Upper lobe of right lung (tissue), 1 donor: ENCODE measurements at places on chromosomes 5 and 9. TPM values are rescaled to one million over a fixed set of nuclear protein-coding genes. Genes with fewer than 3 reads are reported as not detected.

DNA sequence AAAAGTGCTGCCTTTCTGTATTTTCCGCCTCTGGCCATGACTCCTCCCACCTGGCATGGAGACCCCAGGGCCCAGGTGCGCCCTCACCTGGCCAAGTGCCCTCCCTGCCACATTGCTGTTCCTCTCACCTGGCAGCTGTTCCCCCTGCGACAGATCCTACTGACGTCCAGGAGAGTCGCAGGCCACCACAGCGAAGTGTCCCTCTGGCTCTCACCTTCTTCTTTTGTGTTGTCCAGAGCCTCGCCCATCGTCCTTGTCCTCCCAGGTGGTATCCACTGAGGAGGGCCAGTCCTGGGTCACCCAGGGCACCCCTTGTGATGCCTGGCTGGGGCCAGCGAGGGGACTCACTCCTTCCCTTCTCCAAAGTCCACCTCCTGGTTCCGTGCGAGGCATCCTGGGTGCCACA is 2.6 kb downstream of the NKD2 start:
- peaks cover 36% of the 10 kb centered on the region for H3K27me3 ChIP-seq
- H3K4me3 ChIP-seq: peak overlapping the region; percentile 43
- peak overlapping the region; percentile 63 for H3K27ac ChIP-seq
- DNase-seq: peak; percentile 74
- peaks cover 9% of the 10 kb centered on the region for H3K4me1 ChIP-seq

- no peaks in the 10 kb centered on the region for H3K27me3 ChIP-seq
- peaks cover 8% of the 10 kb centered on the region for H3K4me1 ChIP-seq
- H3K36me3 ChIP-seq: no peaks in the 10 kb centered on the region
- no peak overlapping the region for H3K27ac ChIP-seq
- DNase-seq: no peak
These were observed 23.3 kb upstream of the MEGF9 start for GRCh38 chr9:120737416-120738165.

DNA sequence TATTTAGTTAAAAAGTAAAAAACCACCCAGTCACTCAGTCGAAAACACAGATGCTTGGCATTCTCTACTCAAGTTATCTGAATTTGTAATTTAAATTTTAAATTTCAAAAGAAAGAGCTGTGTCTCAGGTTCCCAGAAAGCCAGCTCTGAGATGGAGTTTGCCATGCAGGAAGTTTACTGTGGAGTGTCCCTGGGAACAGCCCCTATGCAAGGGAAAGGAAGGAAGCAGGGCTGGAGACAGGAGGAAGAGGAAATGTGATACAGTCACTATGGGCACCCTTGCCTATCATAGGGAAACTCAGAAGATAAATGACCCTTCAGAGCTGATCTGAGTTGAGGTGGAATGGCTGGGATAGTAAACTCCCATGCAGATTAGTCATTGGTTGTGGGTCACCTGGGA is 408.8 kb upstream of the ACTBL2 start:
- H3K27ac ChIP-seq: no peak overlapping the region
- no peak for DNase-seq
- H3K4me1 ChIP-seq: peaks cover 5% of the 10 kb centered on the region
- H3K27me3 ChIP-seq: no peaks in the 10 kb centered on the region

GRCh38 chr5:38793099-38793498 is 52.7 kb upstream of the OSMR start:
- no peaks in the 10 kb centered on the region for H3K36me3 ChIP-seq
- H3K27ac ChIP-seq: no peak overlapping the region

DNA sequence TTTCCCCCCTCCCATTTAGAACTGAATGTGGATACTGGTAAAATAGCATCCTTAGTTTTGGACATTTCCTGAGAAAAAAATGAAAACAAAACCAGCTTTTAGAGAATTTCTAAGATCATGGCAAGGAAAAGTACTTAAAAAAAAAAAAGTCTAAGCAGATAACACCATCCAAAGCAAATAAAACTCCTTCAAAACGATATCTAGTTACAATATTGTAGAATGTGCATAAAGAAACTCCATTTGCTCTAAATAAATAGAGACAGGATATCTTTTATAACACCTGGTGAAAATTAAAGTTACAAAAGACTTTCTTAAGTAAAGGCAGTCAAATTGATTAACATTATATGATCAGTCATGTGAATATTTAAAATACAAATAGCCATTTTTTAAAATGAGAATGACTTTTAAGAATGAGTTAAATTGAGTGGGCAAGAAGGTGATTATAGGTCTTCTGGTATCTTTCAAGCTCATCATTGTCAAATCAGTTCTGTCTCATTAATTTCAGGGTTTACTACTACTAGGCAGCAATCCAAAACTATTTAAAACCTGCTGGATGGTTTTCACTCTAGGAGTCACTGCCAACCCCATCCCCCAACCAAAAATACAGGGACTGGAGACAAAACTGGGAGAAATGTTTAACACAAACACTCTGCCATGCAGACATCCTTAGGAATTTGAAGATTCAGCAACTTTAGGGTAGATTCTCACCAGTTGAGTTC is 382.6 kb downstream of the ADGRV1 start:
- DNase-seq: no peak
- no peaks in the 10 kb centered on the region for H3K4me1 ChIP-seq
- H3K36me3 ChIP-seq: no peaks in the 10 kb centered on the region
- H3K4me3 ChIP-seq: no peak overlapping the region

DNA sequence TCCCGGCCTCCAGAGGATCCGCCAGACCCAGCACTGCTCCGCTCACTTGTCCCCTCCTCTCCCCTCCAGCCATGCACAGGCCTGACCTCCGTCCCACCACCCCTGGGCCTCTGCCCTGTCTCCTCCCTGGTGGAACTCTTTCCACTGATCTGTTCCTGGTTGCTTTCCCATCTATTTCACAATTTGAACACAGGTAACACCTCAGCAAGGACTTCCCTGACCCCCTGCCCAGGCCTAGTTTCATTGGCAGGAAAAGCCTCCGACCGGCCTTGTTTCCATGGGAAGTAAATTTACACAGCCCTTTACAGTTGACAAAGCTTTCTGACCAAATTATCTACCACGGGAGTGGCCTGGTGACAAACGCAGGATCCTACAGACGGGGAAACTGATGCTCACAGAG is 14.8 kb downstream of the QSOX2 start:
- no peak overlapping the region for H3K27ac ChIP-seq
- no peak overlapping the region for H3K4me3 ChIP-seq
- no peaks in the 10 kb centered on the region for H3K27me3 ChIP-seq
- H3K36me3 ChIP-seq: no peaks in the 10 kb centered on the region

GRCh38 chr5:115838885-115839518 is 2.4 kb downstream of the ATG12 start:
- peaks cover 35% of the 10 kb centered on the region for H3K36me3 ChIP-seq
- H3K27ac ChIP-seq: no peak overlapping the region
- peaks cover 38% of the 10 kb centered on the region for H3K4me1 ChIP-seq
- DNase-seq: no peak
- peak overlapping the region; percentile 19 for H3K4me3 ChIP-seq

DNA sequence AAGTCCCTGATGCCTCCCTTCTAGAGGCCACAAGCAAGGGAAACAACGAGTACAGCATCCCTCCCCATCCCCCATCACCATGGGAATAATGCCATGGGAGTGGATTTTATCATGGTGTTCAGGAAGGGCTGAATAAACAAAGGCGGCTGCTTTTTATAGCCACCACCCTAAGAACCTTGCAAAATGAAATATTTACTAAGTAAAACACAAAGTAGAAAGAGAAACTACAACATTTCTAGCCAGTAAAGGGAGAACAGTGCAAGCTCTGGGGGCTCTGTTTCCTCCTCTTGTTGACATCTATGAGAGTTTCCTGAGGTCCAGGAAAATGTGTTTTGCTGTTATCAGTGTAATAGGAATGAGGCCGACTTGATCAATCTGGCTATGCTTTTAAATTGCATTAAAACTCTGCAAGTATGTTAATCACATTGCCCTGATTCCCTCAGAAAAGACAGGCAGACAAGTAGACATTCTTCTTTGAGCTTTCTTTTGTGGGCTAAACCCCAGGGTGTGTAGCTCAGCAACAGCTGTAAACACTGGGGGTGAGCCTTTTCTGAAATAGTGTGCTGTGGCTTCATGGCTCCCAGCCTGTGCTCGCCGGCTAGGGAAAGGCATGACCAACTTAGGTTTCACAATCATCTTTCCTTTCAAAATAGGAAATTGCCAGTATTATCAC is 31.1 kb downstream of the SV2C start:
- no peaks in the 10 kb centered on the region for H3K36me3 ChIP-seq
- no peaks in the 10 kb centered on the region for H3K27me3 ChIP-seq
- no peak overlapping the region for H3K4me3 ChIP-seq
- peaks cover 4% of the 10 kb centered on the region for H3K4me1 ChIP-seq
- H3K27ac ChIP-seq: no peak overlapping the region
- no peak for DNase-seq

DNA sequence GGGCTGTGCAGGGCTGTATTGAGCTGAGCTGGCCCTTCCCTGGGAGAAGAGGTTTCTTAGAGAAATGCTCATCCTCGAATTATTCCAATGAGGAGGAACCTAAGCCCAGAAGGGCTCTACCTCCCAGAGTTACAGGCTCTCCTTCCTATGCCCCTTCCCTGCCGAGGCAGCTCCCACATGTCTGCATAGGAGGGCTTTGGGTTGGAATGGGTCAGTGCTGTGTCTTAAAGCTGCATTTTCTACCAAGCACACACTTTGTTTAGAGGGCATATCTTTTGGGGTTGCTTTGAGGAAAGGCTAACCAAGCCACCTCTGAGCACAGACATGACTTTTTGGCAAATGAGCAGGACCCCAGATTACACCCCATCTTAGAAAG is 9.1 kb downstream of the NEK6 start:
- no peak for DNase-seq
- peak overlapping the region; percentile 78 for H3K27ac ChIP-seq
- no peaks in the 10 kb centered on the region for H3K27me3 ChIP-seq
- H3K36me3 ChIP-seq: no peaks in the 10 kb centered on the region
- peaks cover 96% of the 10 kb centered on the region for H3K4me1 ChIP-seq
- no peak overlapping the region for H3K4me3 ChIP-seq

GRCh38 chr9:122951056-122951455 is 10.2 kb downstream of the RABGAP1 start:
- H3K27ac ChIP-seq: no peak overlapping the region
- peaks cover 21% of the 10 kb centered on the region for H3K4me1 ChIP-seq
- H3K36me3 ChIP-seq: no peaks in the 10 kb centered on the region
- H3K27me3 ChIP-seq: no peaks in the 10 kb centered on the region

GRCh38 chr9:133657120-133657661 is 21.0 kb downstream of the DBH start:
- H3K4me1 ChIP-seq: peaks cover 12% of the 10 kb centered on the region
- H3K27ac ChIP-seq: no peak overlapping the region
- no peaks in the 10 kb centered on the region for H3K36me3 ChIP-seq
- peaks cover 45% of the 10 kb centered on the region for H3K27me3 ChIP-seq
- no peak for DNase-seq

- H3K27ac ChIP-seq: peak overlapping the region; percentile 34
- no peaks in the 10 kb centered on the region for H3K4me1 ChIP-seq
- H3K36me3 ChIP-seq: no peaks in the 10 kb centered on the region
- H3K4me3 ChIP-seq: no peak overlapping the region
- DNase-seq: peak; percentile 77
- no peaks in the 10 kb centered on the region for H3K27me3 ChIP-seq
These were observed 60.3 kb upstream of the NEK6 start for GRCh38 chr9:124197177-124198095.

DNA sequence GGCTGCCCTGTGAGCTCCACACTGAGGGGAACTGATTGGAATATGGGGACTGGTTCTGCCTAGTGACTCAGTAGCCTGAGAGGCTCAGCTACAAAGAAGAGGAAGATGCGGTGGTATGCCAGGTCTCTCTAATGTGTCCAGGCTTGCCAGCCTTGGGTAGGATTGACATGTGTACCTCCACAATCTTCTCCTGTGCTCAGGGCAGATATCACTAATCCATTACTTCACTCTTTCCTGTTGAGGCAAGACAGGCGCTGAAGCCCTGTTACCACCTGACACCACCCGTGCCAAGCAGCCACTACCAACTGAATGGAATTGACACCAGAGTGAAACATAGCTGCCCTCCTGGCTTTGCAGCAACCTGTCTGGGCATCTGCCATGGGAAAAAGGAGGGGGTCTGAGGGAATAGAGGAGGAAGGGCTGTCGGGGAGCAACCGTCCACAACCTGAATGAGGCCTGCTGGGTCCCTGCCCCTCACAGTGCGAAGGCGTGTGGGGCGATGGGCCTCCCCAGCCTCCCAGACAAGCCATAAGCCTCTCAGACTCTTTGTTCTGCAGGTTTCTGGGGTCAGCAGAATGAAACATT is 114.7 kb upstream of the CXCL14 start:
- no peaks in the 10 kb centered on the region for H3K4me1 ChIP-seq
- H3K36me3 ChIP-seq: no peaks in the 10 kb centered on the region
- no peaks in the 10 kb centered on the region for H3K27me3 ChIP-seq
- H3K4me3 ChIP-seq: no peak overlapping the region
- no peak for DNase-seq

DNA sequence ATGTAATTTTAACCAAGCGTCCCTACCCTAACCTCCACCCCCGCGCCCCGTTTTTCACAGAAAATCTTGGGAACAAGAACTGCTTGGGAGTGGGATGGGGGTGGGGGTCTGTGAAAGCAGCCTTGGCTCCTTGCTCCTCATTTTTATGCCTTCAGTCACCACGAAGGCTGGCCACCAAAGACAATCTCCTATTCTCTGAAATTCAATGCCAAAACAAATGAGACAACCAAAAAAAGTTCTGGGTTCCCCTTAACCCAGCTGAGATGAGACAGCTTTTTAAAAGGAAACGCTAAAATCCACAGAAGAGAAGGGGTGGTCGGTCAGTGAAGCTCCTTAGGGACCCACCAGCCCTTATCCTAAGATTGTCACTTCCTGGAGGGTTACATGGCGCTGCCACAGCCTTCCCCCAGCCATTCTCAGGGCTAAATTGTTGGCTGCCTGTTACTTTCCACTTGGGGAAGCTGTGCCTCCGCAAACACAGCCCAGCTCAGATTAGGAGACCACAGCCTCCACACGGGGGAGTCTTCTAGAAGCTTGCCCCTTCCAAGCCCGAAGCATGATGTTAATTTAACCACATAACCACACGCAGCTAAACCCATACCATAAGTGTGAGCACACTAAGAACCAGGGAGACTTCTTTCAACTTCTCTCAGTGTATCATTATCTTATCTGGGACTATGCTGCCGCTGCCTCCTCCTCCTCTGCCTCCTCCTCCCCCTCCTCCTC is 136.3 kb downstream of the FOXD1 start:
- no peaks in the 10 kb centered on the region for H3K4me1 ChIP-seq
- H3K4me3 ChIP-seq: no peak overlapping the region
- no peak overlapping the region for H3K27ac ChIP-seq
- no peaks in the 10 kb centered on the region for H3K36me3 ChIP-seq
- no peak for DNase-seq

- H3K27me3 ChIP-seq: no peaks in the 10 kb centered on the region
- H3K27ac ChIP-seq: no peak overlapping the region
- H3K4me1 ChIP-seq: peaks cover 25% of the 10 kb centered on the region
- H3K36me3 ChIP-seq: peaks cover 19% of the 10 kb centered on the region
- DNase-seq: no peak
- H3K4me3 ChIP-seq: no peak overlapping the region
These were observed 3.2 kb downstream of the SMIM15 start for GRCh38 chr5:61159070-61159469.

GRCh38 chr5:150120062-150120441 is 33.7 kb upstream of the CSF1R start:
- H3K27ac ChIP-seq: no peak overlapping the region
- no peak for DNase-seq
- no peaks in the 10 kb centered on the region for H3K27me3 ChIP-seq
- H3K4me3 ChIP-seq: no peak overlapping the region

The TLR4 gene
- total RNA-seq: 45.9 TPM

The SHB gene
- 33.4 TPM for total RNA-seq

The PTGES gene
- 2.1 TPM for total RNA-seq

The FLT4 gene
- 38.6 TPM for total RNA-seq

The SLC45A2 gene
- not detected for total RNA-seq

The ITK gene
- total RNA-seq: 8.1 TPM

The TEX48 gene
- total RNA-seq: not detected

The STPG3 gene
- total RNA-seq: not detected

The MAP1B gene
- 20.5 TPM for total RNA-seq

The CDX1 gene
- not detected for total RNA-seq
